ENCODE measurements at places on chromosomes 1 and 21.

DNA sequence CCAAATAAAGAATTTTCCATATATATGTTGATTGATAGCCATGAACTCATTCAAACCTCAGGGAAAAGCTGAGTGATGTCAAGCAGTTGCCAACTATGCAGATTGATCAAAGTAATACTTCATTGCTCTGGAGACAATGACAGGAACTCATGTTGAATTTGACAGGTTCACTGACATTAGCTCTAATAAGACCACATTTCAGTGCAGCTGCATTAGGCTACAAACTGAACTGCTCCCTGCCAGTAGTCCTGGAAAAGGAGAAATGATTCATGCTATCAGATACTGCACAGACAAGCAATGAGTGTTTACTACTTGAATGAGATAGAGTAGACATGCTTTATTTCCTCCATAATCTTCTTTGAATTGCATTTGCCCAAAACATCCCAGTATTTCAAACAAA, 948.4 kb downstream of the MRPL39 start:
- DNase-seq = no peak

GRCh38 chr1:244157731-244158438, 106.8 kb downstream of the ZBTB18 start:
- DNase-seq = no peak

GRCh38 chr1:85577419-85578320, 2.9 kb upstream of the CCN1 start:
- DNase-seq = no peak

DNA sequence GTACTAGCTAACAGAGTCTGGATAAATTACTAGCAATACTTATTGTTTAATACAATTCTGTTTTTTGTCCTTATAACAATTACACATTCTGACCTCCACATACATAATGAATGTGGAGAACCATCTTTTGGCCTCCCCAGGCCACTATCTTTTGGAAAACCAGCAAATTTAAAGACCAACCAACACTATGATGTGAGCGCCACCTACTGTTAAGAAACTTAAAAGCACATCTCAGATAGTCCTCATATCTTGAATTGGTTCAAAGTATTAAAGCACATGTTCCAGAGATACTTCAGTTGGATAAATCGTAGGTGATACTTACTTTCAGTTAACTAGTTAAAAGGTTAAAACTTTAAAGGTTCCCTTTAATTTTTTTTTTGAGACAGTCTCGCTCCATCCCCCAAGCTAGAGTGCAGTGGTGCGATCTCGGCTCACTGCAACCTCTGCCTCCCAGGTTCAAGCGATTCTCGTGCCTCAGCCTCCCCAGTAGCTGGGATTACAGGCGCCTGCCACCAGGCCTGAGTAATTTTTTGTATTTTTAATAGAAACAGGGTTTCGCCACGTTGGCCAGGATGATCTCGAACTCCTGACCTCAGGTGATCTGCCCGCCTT, 29.3 kb upstream of the USP1 start:
- DNase-seq = no peak

DNA sequence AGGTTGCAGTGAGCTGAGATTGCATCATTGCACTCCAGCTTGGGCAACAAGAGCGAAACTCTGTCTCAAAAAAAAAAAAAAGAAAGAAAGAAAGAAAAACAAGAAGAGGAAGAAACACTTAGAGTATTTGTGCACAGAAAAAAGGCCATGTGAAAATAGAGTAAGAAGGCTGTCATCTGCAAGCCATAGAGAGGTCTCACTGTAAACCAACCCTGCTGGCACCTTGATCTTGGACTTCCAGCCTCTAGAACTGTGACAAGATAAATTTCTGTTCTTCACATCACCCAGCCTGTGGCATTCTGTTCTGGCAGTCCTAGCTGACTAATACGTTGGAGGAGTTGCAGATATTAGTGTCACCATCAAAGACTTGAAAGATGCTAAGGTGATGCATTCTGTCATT, 12.1 kb upstream of the ZDHHC18 start:
- DNase-seq = no peak
